ENCODE measurements at places on chromosomes 2 and 18.
A peak's percentile ranks its signal among the peaks of the same experiment; 100 is the strongest.

- no peak for DNase-seq
Observed at GRCh38 chr18:75390854-75391253, 36.6 kb downstream of the SMIM21 start.

GRCh38 chr2:226788881-226789490 lies 10.6 kb downstream of the IRS1 start:
- DNase-seq, result no peak

DNA sequence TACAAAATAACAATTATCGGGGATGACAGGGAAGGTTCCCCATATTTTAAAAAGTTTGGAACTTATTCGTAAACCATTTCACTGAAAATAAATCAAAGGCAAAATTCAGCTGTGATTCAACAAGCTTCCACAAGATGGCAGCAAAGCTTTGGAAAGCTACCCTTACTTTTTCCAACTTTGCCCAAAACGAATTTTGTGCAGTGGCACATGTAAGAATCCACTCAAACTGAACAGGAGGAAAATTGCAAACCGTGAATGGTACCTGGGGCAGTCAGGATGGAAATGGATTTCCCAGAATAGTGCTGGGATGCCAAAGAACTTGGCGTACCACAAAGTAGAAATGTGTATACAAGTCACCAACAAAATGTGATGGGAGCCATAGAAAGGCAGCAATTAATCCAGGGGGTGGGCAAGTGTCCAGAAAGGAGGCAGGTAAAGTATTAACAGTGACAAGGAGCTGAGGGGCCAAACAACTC lies 10.7 kb downstream of the RPL31 start:
- peak; percentile 26 for DNase-seq

DNA sequence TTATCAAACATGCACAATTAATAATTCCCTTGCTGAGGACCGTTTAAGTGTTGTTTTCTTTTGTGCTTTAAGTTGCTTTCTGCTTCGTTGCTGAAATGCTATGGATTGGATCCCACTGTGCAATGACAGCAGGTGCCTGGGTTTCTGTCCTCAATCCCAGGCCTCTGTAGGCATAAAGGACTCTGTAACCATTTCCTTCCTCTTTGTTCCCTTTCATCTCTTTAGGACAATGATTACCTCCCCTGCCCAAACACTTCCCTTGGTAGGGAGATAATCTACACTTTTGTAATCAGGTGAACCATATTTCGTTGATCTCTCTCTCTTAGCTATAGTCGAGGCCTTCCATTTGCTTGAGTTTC lies 58.6 kb upstream of the LYPD6B start:
- DNase-seq, result no peak

GRCh38 chr2:232502511-232502910 lies 14.9 kb upstream of the ECEL1 start:
- DNase-seq, result no peak

DNA sequence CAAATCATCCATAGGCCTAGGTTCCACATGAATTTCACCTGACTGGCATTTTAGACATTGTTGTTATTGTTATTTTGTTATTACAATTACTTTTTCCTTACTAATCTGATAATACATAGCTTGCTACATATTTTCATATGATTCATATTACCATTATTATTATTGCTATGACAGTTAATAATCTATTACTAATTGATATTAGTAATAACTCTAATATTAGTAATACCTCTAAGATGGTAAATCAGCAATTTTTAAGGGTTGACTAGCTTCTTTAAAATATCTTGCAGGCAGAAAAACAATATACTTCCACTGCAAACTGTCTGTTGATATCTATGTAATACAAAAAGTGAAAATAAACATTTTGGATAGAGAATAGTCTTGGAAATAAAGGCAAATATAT lies 48.6 kb upstream of the UBE2E3 start:
- no peak for DNase-seq

GRCh38 chr2:169143998-169144397 lies 74.6 kb downstream of the DHRS9 start:
- DNase-seq, result no peak

- no peak for DNase-seq
Observed at GRCh38 chr2:144233317-144233716, 286.6 kb downstream of the ZEB2 start.

DNA sequence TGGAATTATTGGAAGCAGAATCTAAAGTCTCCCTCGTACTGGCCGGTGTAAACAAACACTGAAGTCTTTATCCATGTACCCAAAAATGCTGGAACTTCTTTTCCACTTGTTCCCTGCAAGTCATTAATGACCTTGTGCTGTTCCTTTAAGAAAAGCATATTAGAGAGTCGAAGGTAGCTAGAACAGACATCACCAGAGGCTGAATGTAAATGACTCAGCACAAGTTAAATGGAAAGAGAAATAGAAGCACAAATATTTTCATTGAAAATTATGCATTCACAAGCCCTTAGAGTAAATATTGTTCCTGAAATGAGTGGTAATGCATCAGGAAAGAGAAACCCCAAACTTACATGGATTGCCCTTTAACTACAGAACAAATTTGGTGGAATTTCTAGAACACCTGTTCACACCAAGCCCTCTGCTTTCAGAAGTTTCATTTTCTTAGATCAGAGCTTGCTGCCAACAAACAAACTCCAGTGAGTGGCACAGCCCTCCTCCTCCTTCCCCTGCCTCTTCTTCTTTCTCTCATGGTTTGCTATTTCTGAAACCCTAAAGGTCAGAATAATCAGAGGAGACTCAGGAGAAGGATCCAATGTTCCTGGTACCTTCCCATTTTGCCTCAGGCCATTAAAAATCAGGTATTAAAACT lies 264.3 kb downstream of the TXNL1 start:
- DNase-seq, result no peak

DNA sequence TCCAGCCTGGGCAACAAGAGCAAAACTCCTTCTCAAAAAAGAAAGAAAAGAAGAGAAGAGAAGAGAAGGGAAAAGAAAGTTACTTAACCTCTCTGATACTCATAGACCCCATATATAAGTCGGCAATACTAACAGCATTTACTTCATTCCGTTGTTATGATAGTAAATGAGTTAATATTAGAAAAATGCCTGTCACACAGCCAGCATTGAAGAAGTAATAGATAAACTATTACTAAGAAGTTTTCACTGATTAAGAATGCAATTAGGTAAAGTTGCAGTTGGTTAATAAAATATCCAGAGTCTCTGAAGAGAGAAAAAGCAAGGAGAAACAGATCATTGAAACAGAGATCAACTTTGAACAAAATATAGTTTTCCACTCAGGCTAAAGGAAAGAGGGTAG lies 161.3 kb upstream of the UBE2E3 start:
- peak; percentile 7 for DNase-seq

GRCh38 chr18:70142001-70142400 lies 63.5 kb downstream of the RTTN start:
- no peak for DNase-seq

- DNase-seq, result no peak
Observed at GRCh38 chr2:232485348-232485756, 2.3 kb downstream of the ECEL1 start.

- DNase-seq, result no peak
Observed at GRCh38 chr2:71859211-71859847, 288.3 kb downstream of the CYP26B1 start.

DNA sequence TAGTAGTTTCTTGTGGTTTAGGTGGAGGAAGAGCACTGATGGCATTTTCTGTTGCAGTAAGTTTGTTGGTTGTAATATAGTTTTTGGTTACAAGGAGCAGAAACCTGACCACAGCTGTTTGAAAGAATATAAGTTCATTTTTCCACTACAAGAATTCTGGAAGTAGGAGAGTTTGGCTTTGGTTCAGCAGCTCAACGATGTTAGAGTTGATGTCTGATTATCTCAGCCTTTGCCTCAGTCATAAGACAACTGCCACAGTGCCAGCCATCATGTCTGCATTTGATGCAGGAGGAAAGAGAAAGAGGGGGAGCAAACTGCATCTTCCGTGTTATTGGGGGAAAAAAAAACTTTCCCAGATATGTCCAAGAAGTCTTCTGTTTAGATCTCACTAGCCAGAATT lies 119.1 kb downstream of the LYPD1 start:
- no peak for DNase-seq

- no peak for DNase-seq
Observed at GRCh38 chr2:27074738-27075565, 3.5 kb upstream of the EMILIN1 start.

GRCh38 chr2:222724208-222724607 lies 52.8 kb downstream of the MOGAT1 start:
- no peak for DNase-seq

- no peak for DNase-seq
Observed at GRCh38 chr2:28544405-28544921, 48.6 kb downstream of the PLB1 start.

GRCh38 chr2:121810959-121811853 lies 55.8 kb downstream of the TSN start:
- DNase-seq, result peak; percentile 72

- peak; percentile 61 for DNase-seq
Observed at GRCh38 chr2:241545106-241545505, 13.4 kb upstream of the BOK start.

GRCh38 chr2:19458427-19459003 lies 100.1 kb upstream of the OSR1 start:
- DNase-seq, result no peak

- DNase-seq, result no peak
Observed at GRCh38 chr2:26283606-26284005, 38.9 kb downstream of the HADHB start.

GRCh38 chr18:43213816-43214215 lies 63.5 kb downstream of the SYT4 start:
- DNase-seq, result no peak

DNA sequence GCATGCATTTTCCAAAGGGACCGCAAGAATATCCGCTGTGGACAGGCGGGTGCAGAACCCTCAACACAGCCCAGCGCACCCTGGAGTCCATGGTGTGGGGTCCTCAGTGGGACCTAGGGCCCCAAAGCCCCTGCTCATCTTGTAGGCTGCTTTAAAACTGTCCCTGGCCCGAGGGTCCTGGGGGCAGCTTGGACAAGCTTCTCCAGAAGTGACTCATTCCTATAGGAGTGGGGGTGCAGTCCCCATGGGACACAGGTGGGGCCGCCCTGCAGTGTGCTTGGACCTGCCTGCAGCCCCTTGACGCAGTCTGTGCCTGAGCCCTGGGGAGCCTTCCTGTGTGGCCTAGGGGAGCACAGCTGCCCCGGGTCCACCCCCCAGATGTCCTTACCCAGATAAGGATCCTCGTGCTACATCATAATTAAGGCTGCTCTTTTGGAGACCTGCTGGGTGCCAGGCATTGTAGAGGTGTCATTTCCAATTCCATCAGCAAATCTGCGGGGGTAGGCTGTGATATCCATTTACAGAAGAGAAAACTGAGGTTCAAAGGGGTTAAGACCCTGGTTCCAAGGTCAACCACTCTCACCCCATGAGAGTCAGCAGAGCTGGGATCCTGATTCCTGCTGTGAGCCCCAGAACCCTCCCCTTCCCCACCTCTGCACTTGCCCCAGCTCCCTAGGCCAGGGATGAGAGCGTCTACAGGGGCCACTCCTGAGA lies 1.7 kb upstream of the HS6ST1 start:
- no peak for DNase-seq

DNA sequence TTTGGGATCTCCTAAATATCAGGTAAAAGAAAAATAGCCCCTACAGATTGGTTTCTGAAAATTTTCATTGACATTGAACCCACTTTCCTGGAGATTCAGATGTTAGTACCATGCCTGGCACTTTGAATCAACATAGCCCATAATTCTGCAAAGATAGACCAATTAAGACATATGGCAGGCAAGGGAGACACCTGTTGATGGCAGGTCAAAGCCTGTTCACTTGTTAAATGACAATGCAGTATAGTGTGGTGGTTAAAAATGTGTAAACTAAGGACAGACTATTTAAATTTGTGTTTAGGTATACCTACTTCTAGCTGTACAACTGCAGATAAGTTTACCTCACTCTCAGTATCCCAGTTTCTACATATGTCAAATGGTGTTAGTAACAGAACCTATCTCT lies 178.1 kb upstream of the MMADHC start:
- no peak for DNase-seq

DNA sequence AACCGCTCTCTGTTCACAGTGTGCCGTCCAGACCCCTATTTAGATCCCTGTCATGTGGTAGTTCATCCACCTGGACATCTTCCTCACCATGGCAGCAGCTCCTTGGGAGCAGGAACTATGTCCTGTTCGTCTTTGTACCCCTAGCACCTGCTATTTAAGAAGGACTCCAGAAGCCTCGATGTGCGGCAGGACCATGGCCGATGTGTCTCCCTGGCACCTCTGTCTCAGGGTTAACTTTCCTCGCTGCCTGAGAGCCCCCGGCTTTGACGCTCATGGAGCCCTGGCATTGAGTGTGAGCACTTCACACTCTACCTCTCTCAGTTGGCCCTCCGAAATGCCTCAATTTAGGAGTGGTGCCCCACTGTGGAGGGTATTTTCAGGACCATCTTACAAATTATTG lies 152.0 kb downstream of the FAM210A start:
- no peak for DNase-seq

- no peak for DNase-seq
Observed at GRCh38 chr18:56501896-56502295, 136.5 kb downstream of the TXNL1 start.

- peak; percentile 71 for DNase-seq
Observed at GRCh38 chr18:26546170-26546874, 2.0 kb downstream of the KCTD1 start.

GRCh38 chr2:18047896-18048657 lies 169.6 kb downstream of the KCNS3 start:
- DNase-seq, result peak; percentile 18

DNA sequence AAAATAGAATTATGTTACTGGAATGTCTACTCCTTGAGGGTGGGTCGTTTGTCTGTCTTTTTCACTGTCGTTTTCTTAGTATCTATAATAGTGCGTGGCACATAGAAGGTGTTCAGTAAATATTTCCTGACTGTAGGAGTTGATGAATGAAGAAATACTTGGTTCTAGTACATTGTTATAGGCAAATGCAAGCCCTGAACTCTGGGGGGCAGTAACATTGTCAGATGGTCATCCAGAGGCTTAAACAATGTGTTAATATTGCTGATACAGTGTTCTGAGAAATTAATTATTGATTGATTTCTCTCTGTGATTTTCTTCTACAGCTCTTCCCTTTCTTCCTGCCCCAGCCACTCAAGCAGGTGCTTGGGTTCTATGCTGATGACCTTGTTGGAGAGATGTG lies 24.4 kb upstream of the THOC1 start:
- no peak for DNase-seq
